ENCODE measurements at places on chromosomes 4 and X.

DNA sequence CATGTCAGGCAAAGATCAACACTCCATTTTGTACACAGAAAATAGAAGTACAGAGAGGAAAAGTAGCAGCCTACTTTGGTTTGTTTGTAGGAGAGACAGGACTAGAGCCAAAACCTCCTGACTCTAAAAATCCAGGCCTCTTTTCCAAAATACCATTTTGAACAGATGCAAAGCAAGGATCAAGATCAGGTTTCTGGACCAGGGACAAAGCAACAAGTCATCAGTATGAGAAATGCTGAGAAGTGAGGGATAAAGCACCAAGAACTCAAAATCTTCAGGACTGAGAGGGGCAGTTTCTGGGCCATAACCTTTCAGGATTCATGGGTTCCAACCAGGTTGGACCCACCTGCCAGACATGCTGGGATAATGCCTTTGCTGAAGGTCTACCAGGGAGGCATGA, 36.6 kb upstream of the MBTPS2 start:
- no peak for DNase-seq

GRCh38 chrX:19708683-19709082, 178.7 kb downstream of the SH3KBP1 start:
- DNase-seq: no peak

DNA sequence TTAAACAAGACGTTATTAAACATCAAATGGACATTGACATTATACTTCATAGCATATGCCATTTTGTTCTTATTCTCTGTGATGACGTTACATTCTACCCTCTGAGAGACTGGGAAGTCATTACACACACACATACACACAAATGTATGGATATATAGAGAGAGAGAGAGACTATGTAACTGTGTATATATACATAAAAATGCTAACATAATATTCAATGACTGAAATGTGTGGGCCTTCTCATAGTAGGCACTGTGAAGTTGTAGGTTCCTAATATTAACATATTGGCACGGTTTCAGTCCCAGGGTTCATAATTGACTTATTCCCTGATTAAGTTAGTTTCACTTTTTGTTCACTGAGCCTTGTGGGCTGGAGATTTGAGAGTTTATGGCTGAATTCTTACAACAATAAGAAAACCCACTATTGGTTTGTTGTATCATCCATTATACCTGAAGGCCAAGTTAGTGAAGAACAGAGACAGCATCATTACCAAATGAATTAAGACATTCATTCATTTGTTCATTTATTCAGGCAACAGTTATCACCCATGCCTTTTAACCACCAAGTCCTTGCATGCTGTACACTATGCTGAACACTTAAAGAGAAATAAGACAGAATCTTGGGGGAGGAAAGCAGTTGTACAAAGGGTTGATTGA, 68.5 kb downstream of the GAB1 start:
- DNase-seq: no peak

GRCh38 chrX:155744534-155744933, 131.8 kb upstream of the TMLHE start:
- DNase-seq: no peak

GRCh38 chr4:90715242-90715641, 588.0 kb downstream of the CCSER1 start:
- DNase-seq: no peak

- DNase-seq: no peak
These were observed 189.9 kb upstream of the ANXA3 start for GRCh38 chr4:78361621-78362120.

DNA sequence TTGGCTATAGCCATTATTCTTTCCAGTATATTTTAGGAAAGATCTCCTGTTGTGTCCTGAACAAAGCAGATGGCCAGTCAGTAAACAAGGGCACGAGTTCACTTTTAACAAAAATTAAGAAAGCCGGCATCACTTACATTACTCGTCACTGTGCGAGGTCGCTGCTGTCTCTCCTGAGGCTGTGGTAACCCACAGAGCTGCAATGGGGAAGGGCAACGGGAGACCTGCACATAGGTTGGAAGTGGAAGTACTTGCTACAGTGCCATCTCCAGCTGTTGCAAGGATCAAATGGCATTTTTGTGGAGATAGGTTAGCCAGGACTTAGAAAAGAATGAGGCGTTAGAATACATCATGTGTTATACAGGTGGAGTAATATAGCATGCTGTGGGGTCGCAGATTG, 132.2 kb downstream of the KLHL8 start:
- DNase-seq: no peak

DNA sequence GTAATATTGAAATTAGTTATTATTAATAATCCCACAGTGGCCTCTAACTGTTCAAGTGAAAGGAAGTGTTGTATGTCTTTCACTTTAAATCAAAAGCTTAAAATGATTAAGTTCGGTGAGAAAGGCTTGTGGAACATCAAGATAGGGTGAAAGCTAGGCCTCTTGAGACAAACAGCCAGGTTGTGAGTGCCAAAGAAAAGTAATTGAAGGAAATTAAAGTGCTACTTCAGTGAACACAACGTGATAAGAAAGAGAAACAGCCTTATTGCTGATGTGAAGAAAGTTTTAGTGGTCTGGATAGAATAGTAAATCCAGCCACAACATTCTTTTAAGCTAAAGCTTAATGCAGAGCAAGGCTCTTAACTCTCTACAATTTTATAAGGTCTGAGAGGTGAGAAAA, 42.6 kb upstream of the IL13RA2 start:
- no peak for DNase-seq

GRCh38 chr4:80321776-80322175, 13.8 kb upstream of the CFAP299 start:
- no peak for DNase-seq

GRCh38 chrX:20361890-20362262, 95.2 kb upstream of the RPS6KA3 start:
- DNase-seq: no peak

DNA sequence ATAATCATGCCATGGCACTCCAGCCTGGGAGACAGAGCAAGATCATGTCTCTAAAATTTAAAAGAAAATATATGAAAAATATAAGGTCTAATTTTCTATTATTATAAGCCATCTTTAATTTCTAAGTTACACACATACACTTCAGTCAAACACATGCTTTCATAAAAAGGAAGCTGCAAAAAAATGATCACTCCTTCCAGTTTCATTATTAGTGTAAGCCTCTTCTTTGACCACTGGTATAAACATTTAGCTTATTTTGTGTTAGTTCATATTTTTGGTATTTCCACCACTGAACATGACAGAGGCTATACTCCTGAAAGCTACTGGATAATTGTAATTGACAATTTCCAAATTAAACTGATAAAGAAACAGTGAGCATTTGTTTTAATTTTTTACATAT, 163.3 kb upstream of the USP38 start:
- DNase-seq: no peak

DNA sequence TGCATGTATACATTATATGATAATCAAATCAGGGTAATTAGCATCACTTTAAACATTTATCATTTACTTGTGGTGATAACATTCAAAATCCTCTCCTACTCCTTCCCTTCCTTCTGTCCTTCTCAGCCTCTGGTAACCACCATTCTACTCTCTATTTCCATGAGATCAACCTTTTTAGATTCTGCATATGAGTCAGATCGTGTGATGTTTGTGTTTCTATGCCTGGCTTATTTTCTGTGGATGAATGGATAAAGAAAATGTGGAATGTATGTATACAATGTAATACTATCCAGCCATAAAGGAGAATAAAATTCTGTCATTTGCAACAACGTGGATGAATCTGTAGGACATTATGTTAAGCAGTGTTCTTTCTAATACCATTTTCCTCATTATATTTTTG, 123.9 kb downstream of the NAA11 start:
- DNase-seq: no peak

DNA sequence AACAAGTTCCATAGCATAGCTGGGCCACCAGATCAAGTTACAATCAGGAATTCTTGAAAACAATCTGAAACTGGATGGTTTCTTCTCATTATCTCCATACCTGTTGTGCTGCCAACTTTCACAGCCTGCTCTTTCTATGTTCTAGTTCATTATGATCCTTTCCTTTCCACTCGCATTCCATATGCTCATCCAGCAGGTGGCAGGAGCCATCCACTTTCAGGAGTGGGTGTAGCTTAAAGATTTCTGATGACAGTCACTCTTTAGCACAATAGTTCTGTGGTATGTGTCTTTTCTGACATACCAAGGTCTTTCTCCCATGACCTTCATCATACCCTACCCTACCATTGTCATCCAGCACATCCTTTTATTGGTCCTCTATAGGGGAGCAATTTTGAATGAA, 46.4 kb downstream of the PAGE2 start:
- DNase-seq: peak; percentile 3

- no peak for DNase-seq
These were observed 95.1 kb downstream of the ARSF start for GRCh38 chrX:3136161-3136961.

DNA sequence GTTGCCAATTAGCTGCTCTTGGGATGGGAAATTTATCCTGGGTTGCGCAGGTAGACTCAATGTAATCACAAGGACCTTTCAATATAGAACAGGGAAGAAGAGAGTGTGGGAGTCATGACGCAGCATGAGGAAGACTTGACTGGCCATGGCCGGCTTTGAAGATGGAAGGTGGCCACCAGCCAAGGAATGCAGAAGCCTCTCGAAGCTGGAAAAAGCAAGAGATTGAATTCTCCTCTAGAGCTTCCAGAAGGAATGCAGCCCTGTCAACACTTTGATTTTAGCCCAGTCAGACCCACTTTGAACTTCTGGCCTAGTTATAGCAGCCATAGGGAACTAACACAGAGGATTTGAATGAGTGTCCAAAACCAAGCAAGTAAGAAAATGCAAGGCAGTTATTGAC, 14.7 kb upstream of the SH3KBP1 start:
- DNase-seq: no peak

DNA sequence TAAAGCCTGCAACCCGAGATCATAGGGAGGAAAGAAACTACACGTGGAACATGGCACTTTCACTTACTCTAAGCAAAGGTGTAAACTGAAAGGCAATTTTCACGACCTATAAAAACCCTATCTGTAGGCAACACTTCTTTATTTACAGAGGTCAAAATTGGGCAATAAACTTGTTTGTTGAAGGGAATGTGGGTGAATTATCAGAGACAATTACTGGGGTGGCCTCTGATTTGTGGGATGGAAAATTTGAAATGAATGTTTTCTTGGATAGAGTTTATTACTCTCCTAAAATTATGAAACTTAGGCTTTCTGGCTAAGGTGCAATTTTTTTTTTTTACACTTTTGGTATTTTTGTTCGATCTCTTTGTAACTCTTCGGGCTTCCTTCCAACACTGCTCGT, 734.1 kb upstream of the TENM3 start:
- no peak for DNase-seq

- no peak for DNase-seq
These were observed 709.1 kb upstream of the FAM241A start for GRCh38 chr4:111435986-111436744.

- no peak for DNase-seq
These were observed 11.4 kb downstream of the WDFY3 start for GRCh38 chr4:84954982-84955567.

GRCh38 chr4:7320206-7320797, 114.4 kb downstream of the PSAPL1 start:
- no peak for DNase-seq

DNA sequence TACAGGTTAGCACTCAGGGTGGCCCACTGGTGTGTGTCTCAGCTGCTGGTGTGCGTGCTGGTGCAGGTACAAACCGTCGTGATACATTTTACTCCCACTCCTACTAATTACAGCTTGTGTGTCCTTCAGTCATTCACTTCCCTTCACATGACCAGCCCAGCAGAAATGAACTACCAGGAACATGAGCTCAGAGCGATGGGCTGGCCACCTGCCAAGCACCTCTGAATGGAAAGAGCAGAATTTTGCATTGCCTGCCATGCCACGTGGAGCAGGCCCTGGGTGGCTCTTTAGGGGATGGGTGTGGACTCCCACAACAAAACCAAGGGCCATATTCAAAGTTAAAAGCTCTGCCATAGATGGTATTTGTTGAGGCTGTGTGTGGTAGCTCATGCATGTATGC, 58.9 kb upstream of the PGM2 start:
- DNase-seq: no peak

DNA sequence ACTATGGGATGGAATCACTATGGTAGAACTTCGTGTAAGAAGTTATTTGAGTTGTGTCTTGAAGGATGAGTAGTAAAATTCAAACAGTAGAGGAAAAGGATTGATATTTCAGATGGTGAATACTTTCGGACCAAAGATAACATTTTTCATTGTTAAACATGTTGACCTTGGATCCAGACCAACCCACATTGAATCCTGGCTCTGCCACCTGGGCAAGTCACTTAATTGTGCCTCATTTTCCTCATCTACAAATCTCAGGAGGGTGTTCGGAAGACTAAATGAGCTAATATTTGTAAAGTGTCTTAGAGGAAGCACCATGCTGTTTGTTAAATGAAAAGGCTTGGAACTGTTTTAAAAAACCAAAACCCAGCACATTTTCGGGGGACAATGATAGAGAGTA, 1.4 kb upstream of the AIFM1 start:
- DNase-seq: no peak

DNA sequence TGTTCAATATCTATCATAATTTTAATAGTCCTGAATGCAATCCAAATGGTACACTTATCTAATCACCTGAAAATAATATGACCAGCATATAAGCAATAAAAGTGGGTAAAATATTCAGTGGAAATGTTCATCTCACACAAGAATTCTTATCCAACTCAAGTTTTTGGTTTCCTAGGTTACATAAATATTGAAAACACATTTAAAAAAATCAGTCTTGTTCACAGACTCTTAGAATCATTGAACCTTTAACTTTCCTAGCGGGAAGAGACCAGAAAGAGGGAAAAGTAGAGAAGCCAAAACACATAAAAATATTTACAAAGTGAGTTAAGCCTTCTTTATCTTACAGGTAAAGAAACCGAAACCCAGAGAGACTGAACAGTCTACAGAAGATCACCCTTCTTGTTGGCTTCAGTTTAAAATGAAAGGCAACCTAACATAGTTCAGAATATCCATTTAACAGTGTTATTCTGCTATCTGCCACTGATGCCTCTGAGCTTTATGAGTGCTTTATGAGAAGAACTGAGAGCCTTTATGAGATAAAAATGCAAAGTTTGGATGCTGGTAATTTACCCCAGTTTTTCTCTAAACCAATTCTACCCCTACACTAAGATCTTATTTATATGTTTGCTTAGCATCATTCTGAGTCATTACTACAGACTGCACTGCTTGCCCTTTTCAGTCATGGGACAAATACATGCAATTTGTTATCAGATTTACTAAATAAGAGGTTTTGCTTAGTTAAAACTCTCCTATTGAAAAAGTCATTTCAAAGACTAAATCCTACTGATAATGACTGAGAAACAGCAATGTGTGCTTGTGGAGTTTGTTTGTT, 453.3 kb upstream of the INTU start:
- no peak for DNase-seq

GRCh38 chr4:38687571-38688011, 23.6 kb downstream of the KLF3 start:
- no peak for DNase-seq

GRCh38 chr4:48224606-48225005, 45.0 kb downstream of the TEC start:
- no peak for DNase-seq

- DNase-seq: no peak
These were observed 66.5 kb upstream of the ADRA2C start for GRCh38 chr4:3699678-3700077.

Data from smooth muscle cell of the brain vasculature (primary cell).